ENCODE measurements at places on chromosomes 12 and 14.
A peak's percentile ranks its signal among the peaks of the same experiment; 100 is the strongest.

DNA sequence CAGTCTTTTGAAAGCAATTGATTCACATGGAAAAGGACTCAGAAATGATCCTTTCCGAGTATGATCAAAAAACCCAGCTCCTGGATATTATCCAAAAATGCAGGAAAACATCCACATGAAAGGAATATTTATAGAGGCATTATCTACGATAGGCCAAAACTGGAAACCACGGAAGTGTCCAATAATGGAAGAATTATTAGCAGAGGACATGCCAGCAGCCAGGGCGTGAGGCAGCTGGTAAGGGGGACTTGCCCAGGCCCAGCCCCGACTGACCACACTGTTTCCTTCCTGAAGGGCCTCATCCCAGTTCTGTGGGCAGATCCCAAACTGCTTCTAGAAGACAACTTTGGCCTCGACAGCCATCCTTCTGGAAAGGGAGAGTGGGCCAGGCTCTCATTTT, 20.5 kb downstream of the ACTN1 start:
- DNase-seq = no peak

- DNase-seq = no peak
Measured at GRCh38 chr14:102948698-102949061, 26.2 kb downstream of the AMN start.

GRCh38 chr14:105148604-105149145, 19.9 kb downstream of the JAG2 start:
- DNase-seq = no peak

DNA sequence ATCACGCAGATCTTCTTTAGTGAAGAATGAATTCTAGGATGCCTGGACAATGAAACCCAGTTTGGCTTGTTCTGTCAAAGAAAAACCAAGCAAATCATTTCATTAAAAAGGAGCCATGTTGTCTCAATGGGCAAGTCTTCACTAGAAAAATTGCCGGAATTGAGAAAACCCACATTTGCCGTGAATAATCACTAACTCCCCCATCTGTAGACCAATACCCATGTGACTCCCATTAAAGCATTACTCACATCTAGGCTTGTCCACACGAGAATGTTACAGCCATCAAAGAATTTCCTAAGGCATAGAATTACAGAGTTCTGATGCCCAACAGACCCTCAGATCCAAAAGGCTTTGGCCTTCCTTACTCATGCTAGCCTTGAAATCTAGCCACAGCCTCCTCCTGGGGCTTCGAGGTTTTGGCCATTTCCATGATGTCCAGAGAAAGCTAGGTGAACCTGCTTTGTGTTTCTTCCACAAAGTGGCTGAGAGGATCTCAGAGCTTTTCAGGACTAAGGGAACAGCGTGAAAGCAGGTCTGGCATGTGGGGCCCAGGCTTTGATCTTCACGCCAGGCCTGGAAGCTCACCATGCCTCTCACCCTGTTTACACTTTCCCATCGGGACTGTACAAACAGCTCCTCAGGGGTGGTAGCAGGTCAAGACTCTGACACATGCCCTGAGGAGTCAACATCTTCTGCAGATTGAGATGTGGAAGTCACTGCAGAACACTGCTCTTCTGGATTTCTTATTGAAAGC, 12.1 kb downstream of the SLC7A8 start:
- DNase-seq = no peak

- no peak for DNase-seq
Measured at GRCh38 chr14:84087986-84088531, 1441.9 kb upstream of the FLRT2 start.

GRCh38 chr14:74620497-74620921, 8.5 kb upstream of the LTBP2 start:
- DNase-seq = peak; percentile 67

- no peak for DNase-seq
Measured at GRCh38 chr14:75459099-75459741, 31.4 kb downstream of the JDP2 start.

DNA sequence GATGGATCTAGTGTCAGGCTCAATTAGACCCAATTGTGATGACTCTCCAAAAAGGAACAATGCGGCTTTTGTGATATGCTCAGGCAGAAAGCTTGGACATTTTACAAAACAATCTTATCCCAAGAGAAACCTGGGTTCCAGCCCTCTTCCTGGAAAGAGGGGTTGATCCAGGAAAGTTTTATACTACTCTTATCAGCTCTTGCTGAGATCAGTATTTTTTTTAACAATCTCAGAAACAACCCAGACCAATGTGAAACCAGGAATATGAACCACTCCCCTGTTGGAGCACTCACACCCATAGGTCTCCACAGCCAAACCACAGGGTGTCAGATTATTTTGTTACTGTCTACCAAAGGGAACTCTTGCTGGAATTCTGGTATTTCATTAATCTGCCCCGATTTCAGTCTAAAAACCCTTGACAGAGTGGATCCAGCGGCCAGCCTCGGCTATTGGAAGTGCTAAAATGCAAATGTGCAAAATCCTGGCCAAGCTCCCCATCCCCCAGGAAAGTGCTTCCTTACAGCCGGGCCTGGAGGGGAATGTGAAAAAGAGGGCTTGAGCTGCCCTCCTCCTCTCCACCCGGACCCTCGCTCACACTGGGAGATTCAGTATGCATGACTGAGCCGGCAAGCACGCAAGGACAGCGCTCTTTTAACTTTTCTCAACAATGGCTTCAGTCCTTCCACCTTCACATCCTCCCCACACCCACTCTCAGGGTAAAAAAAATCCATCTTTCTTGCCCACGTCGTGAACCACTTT, 4.0 kb downstream of the FBXL14 start:
- DNase-seq = no peak

GRCh38 chr12:31278424-31278823, 47.5 kb downstream of the SINHCAF start:
- no peak for DNase-seq

GRCh38 chr12:43434614-43435013, 117.4 kb downstream of the ADAMTS20 start:
- no peak for DNase-seq

- DNase-seq = peak; percentile 50
Measured at GRCh38 chr14:22485178-22485577, 103.8 kb downstream of the DAD1 start.

- DNase-seq = no peak
Measured at GRCh38 chr14:64733899-64734298, 29.7 kb downstream of the PLEKHG3 start.

DNA sequence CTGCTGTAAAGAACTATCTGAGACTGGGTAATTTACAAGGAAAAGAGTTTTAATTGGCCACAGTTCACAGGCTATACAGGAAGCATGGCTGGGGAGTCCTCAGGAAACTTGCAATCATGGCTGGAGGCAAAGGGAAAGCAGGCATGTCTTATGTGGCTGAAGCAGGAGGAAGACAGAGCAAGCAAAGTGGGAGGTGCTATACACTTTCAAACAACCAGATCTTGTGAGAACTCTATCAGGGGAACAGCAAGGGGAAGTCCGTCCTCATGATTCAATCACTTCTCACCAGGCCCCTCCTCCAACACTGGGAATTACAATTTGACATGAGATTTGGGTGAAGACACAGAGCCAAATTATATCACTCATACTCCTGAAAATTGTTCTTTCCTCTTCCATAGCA, 109.5 kb upstream of the PKP2 start:
- no peak for DNase-seq

DNA sequence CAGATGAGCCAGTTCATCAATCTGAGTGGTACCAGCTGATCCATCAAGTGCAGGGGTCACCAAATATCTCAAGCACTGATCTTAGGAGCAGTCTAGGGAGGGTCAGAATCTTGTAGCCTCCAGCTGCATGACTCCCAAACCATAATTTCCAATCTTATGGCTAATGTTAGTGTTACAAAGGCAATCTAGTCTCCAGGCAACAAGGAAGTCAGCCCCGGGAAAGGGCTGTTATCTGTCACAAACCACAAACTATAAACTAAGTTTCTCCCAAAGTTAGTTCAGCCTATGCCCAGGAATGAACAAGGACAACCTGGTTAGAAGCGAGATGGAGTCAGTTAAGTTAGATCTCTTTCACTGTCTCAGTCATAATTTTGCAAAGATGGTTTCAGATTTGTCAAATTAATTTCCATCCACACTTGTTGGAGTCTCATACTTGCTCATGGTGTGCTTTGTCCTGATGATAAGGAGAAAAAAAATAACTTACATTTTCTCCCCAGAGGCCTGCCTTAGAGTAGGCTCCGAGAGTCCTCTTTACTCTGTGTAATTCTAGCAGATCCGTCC, 3.9 kb upstream of the ABHD4 start:
- DNase-seq = no peak

DNA sequence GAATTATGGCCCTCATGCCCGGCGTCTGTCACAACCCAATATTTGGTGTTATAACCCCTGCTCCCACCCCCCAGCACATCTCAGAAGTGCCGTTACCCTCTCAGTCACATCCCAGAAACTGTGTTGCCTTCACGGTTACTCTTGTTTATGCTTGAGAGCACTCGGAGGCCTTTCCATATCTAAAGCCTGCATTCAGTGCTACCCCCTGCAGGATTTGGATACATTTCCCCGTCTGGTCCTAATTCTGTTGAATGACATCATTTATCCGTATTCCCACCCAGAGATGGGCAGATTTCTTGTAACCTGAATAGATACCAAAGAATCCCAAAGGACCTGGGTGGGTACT, 19.1 kb upstream of the FOS start:
- no peak for DNase-seq

Measured in activated CD4-positive, alpha-beta T cell treated with anti-CD3 and anti-CD28 coated beads, Interleukin-2, amount 10 ng/mL, durations not matched to agents 24 days and 14 days (primary cell).